H4 (cell line): ENCODE measurements at places on chromosomes 3 and 15. TPM values are rescaled to one million over a fixed set of nuclear protein-coding genes. Genes with fewer than 3 reads are reported as not detected.

Gene CPOX
- 31.6 and 39.9 TPM in 2 replicates for total RNA-seq

Gene TOPBP1
- 37.7 and 47.0 TPM in 2 replicates for total RNA-seq

Gene CTXND1
- 0.10 and 0.64 TPM in 2 replicates for total RNA-seq

Gene FEZF2
- not detected in 2 replicates for total RNA-seq

Gene LTK
- total RNA-seq = 0.21 and 0.37 TPM in 2 replicates

Gene PML
- total RNA-seq = 19.0 and 20.0 TPM in 2 replicates
